ENCODE measurements at places on chromosomes 4 and X.

GRCh38 chr4:124636788-124637187 is 75.7 kb downstream of the ANKRD50 start:
- no peak for DNase-seq

DNA sequence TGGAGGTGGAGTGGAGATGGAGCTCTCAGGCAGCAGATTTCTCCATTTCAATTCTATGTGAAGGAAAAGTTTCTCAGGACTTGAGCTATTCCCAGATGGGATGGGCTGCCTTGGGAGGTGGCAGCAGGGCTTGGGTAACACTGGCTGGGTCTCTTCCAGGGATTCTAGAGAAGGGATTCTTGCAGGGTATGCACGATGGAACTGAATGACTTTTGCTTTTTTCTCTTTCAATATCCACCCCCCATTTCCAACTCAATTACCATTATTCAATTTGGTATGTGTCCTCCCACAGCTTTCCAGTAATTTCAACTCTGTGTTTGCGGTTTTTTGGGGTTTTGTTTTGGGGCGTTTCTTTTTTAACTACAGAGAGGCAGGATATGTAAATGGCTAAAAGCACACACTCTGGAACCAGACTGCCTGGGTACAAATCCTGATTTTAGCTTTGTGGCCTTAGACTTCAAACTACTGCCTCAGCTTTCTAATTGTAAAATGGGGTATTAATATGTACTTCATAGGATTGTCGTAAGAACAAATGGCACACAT is 228.8 kb downstream of the EVC2 start:
- DNase-seq = no peak

DNA sequence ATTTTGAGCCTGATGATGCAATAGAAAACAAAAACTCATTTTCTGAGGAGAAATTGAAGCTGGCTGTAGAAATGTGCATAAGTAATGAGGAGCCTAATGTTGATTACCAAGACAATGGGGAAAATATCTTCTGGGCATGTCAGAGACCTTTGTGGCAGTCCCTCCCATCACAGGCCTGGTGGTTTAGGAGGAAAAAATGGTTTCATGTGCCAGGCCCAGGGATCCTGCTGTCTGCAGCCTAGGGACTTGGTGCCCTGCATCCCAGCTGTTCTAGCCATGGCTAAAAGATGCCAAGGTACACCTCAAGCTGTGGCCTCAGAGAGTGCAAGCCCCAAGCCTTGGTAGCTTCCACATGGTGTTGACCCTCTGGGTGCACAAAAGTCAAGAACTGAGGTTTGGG is 128.7 kb upstream of the ARHGEF9 start:
- DNase-seq = no peak

DNA sequence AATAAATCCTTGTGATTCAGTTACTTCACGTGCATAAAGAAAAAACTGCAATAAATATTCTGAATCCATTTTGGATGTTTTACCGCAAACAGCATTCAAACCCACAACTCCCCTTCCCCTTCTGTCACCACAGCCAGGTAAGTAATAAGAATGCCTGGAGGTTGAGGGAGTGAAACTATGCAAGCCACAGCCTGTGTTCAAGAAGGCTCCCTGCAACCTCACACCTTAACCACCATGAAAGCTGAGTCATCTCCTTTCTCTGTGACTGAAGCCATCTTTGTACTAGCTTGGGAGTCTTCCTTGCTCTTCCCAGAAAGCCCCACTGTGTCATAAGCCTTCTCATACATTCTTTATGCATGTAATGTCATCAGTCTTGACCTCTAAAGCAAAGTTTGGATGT is 297.0 kb upstream of the PUDP start:
- DNase-seq = no peak

- DNase-seq = no peak
Observed at GRCh38 chr4:1822568-1823544, 29.8 kb downstream of the FGFR3 start.

Measured in stimulated activated CD4-positive, alpha-beta T cell treated with anti-CD3 and anti-CD28 coated beads, TNF-alpha, amount 100 ng/mL, for 24 hours (primary cell).